CD4-positive, alpha-beta T cell treated with Interleukin-1 beta for 1 hour (primary cell): ENCODE measurements at places on chromosomes 12 and 14.
A peak's percentile ranks its signal among the peaks of the same experiment; 100 is the strongest.

DNA sequence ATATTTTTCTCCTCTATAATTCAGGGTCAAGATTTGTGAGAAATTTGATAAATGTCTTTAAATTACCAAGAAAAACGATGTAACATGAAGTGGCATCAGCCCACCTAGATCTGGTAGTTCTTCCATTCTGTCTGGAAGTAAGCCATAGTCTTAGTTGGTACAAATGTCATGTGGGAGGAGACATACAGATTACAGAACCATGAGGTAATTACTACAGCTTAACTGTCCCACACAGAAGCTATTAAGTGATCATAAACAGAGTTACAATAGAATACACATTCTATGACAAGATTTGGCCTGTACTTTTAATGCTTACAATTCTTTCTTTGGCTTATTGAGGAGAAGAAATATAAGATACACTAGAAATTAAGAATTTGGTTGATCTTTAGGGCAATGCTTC lies 13.7 kb upstream of the SIX1 start:
- DNase-seq = no peak

DNA sequence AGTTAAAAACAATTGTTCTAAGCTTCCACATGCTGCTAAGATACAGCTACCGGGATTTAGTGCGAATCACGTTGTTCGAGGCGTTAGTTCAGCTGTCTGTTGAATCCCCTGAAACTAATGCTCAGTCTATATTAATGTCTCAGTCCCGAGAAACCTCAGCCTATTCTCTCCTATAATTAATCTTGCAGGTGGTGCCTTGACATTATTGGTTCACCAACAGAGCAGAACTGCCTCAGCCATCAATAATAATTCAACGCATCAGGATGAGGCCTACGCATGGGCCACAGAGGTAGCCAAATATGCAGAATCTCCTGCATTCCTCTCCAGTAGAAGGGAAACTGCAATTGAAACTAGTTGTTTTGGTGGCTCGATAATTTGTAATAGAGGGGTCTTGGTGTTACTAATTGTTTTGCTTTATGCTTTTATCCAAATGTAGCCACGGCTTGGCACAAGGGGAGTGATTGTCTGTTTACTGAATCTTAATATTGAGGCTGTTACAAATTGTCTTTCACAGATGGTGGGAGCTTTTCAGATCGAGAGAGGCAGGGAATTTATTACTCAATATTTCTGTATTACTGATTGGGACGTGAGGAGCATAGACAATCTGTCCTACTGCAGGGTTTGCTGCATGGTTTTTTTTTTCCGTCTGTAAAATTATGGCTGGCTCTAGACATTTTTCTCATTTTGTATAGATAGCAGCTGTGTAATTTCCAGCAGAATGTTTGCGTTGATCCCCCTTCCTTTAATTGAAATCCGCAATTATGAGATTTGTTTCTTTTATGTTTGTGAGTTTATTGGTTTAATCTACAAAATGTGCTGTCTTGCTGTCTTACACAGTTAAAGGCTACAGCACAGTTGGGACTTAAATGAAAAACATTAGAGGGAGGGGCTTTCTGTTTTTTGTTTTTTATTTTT lies 1036.5 kb upstream of the NOVA1 start:
- no peak for DNase-seq

DNA sequence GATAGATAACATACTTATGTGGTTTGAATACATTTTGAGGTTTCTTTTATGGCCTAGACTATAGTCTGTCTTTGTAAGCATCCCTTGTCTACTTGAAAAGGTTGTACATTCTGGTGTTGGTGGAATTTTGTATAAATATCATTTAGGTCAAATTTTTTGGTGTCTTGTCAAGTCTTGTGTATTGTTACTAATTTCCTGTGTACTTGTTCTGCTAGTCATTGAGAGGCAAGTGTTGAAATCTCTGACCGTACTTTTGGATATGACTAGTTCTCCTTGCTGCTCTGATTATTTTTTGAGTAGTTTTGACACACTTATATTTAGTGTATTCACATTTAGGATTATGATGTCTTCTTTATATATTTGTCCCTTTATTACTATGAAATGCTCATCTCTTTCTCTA lies 219.6 kb downstream of the CCDC91 start:
- no peak for DNase-seq

DNA sequence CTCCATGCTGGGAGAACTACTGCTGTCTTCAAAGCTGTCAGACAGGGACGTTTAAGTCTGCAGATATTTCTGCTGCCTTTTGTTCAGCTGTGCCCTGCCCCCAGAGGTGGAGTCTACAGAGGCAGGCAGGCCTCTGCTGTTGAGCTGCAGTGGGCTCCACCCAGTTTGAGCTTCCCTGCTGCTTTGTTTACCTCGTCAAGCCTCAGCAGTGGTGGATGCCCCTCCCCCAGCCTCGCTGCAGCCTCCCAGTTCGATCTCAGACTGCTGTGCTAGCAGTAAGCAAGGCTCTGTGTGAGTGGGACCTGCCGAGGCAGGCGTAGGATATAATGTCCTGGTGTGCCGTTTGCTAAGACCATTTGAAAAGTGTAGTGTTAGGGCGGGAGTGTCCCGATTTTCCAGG lies 31.4 kb upstream of the RFX4 start:
- no peak for DNase-seq

DNA sequence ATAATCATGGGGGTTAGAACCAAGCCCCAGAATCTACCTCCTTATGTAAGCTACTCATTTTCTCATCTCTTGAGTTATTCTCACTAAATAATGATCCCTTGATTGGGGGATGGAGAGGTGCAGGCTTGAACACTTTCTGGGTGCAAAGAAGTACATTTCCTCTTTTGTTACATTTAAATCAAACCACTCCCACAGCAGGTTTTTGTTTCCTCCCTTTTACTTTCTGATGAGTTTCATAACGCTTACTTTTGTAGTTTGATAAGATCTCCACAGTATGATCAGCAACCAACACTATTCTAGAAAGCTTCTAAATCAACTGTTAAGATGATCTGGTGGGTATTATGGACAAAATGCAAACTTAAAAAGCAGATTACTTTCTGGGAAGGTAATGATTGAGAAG lies 20.5 kb downstream of the VCPKMT start:
- peak; percentile 55 for DNase-seq

DNA sequence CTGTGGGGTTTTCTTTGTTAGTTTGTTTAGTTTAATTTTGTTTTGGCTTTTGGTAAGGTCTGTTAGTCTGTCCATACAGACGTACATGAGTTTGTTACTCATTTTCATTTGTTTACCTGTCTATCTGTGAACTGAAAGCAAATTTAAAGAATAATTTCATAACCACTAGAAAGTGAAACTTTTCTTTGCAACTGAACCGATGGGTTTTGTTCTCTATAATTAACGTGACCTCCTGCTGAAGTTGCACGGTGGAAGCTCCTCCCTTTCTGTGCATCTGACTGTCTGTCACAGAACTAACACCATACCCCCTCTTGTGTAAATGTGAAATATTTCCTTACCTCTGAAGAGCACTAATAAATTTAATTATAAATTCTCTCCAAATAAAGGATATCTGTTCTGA lies 595.5 kb downstream of the GALC start:
- DNase-seq = no peak

DNA sequence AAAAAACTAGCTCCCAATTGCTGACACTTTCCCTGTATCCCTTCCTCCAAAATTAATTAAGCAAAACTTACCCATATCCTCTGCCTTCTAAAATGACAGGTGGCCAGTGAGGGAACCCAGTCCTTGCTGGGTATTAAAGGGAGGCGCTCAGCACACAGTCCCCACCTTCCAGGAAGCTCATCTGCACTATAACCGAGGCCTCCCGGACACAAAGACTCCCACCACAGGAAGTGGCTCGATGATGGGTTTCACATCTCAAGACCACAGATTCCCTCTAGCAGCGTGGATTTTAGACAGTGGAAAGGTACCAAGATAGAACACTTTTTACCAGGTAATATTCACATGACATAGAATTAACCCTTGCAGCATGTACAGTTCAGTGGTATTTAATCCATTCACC lies 126.8 kb upstream of the NCOR2 start:
- no peak for DNase-seq

DNA sequence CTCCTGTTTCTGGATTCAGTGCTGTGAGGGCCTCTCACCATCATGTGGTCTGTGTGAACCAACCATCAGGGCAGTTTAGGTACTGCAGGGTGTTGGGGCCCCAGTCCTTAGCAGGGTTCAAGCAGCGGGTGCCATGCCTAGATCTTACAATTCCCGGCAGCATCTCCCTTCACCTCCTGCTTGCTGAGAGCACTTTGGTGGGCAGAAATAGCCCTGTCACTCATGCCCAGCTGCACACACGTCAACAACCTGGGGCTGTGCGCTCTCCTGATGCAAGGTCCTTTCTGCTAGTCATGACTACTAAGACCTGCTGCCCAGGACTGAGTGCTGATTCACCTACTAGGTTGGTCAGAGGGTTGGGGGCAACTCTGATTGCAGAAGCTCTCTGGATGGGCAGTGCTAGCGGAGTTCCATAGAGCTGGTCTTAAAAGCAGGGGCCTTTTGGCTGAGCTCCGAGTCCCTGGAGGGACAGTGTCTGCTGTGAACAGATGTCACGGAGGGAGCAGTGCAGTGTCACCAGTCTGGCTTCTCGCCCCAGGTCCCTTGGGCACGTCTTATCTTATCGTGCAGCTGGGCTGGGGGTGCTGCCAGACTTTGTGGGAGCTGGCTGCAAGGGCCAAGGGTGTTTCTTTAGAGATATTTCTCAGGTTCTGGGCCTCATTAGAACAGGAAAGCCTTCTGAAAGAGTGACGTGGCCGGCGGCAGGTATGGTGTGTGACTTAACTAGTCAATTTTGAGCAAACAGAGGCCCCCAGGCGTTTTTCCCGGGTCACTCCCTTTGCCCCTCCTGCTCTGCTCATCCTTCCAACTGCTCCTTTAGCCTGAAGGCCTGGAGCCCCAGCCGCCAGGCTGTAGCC lies 71.8 kb downstream of the NINJ2 start:
- DNase-seq = no peak

DNA sequence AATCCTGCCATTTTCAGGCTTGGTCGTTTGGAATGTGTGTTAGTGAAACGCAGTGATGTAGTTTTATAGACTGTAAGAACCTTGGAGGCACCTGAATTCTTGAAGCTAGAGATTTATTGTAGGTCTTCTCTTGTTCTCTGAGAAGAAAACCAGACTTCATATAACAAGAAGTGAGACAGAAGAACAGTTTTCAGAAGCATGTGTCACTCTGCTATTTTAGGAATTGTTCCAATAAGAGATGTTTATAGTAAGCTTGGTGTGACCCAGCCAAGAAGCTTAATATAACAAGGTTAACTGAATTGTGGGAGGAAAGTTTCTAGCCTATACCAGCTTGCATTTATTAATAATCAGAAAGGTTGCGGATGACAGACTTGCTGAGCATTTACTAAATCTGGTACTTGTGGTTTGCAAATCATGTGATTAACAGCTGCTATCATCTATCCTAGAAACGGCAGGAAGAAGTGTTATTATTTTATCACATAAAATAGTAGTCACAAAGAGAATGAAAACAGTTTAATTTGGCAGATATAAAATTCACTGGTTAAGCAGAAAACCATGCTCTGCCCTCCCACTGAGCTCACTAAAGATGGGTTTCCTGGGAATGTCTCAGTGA lies 49.2 kb upstream of the BCAT1 start:
- peak; percentile 11 for DNase-seq

DNA sequence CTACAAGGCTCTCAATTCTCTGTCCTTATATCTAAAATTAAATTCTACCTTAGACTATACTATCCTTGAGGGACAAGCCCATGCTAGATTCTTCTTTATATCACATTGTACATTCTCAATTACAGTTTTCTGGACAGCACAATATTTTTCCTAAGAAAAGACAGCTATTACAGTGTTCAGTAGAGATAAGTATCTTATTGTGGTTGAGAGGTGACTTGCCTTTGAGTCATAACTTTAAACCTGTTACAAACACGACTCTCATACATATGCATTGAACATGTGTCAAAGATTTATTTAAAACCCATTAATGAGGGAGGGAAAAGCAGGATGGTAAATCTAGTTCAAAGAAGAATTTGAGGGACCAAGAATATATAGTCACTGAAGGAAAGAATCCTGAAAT lies 61.1 kb downstream of the TPH2 start:
- no peak for DNase-seq

GRCh38 chr12:77401064-77401769 lies 335.8 kb upstream of the E2F7 start:
- DNase-seq = no peak

- DNase-seq = no peak
Measured at GRCh38 chr14:60951776-60952435, 29.0 kb downstream of the TRMT5 start.

DNA sequence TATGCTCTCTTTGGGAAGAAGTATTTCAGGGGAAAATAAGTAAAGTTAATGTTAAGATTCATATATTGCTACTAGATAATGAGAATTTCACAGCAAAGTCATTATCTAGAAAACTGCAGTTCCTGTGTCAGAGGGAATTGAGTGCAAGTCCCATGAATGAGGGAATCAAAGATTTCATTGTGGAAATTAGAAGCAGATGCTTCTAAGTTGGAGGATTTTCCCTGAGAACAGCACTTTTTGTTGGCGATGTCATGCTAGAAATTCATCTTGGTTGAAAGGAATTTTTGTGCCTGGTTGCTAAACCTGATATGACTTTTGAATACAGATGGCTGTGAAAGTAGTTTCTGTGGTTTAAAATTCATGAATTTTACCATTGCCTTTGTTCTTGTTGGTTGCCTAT lies 25.6 kb downstream of the FRMD6 start:
- DNase-seq = no peak

DNA sequence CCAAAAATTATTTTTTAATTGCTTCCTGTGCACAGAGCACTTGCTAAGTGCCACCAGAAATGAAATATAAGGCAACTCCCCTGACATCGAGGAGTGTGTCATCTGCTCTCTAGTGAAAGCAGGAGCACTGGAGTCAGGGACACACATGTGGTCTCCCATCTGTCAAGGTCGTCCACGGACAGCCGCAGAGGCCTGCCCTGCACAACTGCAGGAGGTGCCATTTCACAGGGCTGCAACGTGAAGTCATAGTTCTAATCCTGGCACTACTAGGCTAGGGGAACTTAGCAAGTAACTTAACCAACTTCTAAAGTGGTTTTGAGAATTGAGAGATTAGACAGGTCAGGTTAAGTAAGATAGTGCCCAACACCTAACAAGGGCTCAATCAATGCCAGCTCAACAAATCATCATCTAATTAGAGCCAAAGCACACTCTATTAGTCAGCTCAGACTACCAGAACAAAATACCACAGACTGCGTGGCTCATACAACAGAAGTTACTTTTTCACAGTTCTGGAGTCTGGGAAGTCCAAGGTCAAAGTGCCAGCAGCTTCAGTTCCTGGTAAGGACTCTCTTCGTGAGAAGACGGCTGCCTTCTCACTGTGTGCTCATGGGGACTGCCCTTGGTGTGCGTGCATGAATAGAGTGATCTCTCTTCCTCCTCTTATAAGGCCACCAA lies 30.7 kb downstream of the FOXN3 start:
- DNase-seq = no peak

- no peak for DNase-seq
Measured at GRCh38 chr14:57057803-57058202, 210.9 kb downstream of the EXOC5 start.
